ENCODE measurements at places on chromosomes 16 and 17.

GRCh38 chr16:70737377-70738082, 51.7 kb upstream of the MTSS2 start:
- DNase-seq = peak; percentile 95

- no peak for DNase-seq
These were observed 320 bp downstream of the SPAG9 start for GRCh38 chr17:51120357-51120738.

DNA sequence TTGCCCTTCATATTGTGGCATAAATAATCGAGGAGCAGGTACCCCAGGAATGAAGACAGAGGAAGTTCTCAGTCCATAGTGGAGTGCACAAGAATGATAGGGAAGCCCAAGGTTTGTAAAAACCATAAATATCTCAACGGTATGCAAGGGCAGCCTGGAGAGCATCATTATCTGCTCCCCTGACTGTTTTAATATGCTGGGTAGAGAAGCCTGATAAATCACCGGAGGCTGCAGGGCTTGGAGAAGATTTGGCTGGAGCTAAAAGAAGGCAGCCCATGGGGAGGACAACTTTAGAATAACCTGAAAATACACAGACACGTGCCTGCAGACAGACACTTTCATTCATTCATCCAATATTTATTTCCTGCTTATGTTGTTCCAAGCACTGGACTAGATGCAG, 205.2 kb upstream of the RPL38 start:
- no peak for DNase-seq

DNA sequence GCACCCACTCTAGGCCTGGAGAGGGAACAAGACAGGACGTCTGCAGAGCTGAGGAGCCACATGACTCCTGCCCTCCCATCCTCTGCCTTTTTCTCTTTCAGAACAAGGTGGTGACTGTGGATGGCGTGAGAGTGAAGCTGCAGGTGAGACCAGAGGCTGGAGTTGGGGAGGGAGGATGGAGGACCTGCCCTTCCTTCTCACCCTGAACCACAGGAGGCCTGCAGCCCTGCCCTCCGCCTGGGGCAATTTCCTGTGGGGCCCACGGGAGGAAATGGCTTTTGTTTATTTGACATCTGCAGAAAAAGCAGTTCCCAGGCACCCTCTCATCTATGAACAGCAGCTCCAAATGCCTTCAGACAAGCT, 5.1 kb downstream of the RAB37 start:
- no peak for DNase-seq

- DNase-seq = no peak
These were observed 245.9 kb downstream of the FTO start for GRCh38 chr16:53949715-53950410.

DNA sequence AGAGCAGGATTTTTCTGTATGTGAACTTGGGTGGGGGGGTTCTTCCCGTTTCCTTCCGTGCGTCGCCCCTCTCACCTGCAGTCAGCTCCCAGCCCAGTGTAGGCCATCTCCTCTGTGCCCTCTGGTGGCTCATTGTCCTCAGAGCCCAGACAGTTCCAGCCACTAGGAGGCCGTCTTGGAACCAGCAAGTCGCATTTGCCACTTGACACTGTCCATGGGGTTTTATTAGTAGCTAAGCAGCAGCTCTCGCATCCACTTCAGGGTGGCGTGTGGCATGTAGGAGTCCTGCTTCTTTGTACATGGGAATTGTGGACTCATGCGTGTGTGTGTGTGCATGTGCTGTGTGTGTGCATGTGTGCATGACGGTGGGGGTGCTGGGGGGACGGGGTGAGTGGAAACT, 74.0 kb downstream of the SEC14L1 start:
- no peak for DNase-seq

DNA sequence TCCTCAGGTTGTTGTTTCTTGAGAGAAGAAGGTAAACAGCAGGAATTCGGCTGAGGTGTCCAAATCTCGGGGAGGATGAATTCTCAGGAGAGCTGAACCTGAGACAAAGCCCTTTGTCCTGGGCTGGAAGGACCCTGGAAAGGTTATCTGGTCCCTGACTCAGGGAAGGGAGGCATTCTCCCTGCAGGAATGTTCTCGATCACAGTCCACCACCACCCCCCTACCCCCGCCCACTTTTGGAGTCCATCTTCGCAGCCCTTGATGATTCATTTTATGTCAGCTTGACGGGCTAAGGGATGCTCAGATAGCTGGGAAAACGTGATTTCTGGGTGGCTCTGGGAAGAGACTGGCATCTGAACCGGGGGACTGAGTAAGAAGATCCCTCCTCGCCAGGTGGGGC, 1.4 kb upstream of the CEP295NL start:
- no peak for DNase-seq
